Femur (tissue), 1 donor: ENCODE measurements at places on chromosomes 2 and 18.

DNA sequence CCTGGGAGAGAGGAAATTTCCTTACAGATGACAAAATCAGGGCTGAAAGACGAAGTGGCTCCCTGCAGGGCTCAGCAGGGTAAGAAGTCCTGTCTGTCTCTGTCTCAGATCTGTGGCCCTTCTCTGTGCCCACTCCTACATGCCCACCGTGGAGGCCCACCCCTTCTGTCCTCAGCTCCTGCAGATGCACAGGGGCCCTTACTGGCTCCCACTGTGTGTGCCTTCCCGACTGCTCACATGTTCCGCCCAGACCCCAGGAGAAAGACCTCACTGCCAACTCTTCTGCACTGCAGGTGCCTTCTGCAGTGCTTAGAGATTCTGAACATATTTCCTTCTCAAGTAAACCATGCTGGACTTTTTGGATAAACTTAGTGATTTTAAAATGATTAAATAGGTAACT is 1.9 kb upstream of the KCNS3 start:
- DNase-seq: no peak

DNA sequence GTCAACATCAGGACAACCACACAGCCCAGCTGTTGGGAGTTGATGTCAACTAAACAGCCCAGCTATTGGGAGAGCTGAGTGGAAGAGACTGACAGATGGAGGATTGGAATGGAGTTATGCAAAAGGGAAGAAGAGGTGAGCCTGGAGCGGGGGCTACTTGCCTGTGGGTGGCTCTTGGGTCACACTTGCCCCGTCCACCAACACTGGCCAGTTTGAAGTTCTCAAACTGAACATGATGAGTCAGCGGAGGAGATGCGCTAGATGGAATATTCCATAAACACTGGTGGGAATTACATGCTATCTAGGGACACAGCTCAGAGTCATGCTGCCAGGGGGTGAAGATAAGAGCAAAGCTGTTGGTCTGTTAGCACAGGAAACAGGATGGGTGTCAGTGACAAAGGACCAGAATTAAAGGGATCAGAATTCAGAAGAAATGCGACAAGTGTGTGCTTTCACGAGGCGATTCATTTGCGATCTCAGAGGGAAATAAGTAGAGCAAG is 33.2 kb upstream of the AGAP1 start:
- DNase-seq: no peak

DNA sequence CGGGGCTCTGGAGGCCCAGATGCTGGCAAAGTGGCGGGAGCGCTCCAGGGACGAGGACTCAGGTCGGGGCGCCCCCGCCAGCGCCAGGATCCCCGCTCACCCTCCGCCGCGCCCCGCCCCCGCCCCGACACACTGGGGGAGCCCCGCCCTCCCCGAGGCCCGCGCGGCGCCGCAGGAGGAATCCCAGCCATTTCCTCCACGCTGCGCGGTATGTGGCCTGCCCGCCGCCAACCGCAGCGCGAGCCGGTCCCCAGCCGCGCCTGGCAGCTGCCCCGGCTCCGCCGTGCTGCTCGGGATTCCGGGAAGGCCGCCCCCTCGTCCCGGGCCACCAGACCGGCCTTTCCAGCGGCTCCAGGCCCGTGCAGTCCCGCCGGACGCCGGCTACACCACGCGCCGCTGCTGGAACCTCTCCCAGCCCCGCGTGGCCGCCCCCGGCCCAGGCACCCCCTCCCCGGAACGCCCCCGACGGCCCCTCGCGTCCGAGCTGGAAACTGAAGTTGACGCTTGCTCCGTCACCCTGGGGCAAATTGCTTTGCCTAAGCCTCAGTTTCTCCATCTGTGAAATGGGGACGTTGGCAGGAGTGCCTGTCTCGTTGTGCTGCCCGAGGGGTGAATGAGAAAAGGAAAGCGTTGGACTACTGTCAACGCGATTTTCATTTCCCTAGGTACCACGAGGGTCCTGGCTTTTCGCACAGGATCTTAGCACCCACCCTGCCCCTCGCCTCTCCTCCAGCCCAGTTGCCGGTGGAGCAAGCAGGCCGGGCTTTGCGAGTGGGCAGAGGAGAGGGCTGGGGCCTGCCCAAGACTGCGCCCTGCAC is 53.6 kb downstream of the PKDCC start:
- DNase-seq: peak; percentile 78

- DNase-seq: peak; percentile 75
Observed at GRCh38 chr2:160207804-160208654, 8.0 kb upstream of the ITGB6 start.

GRCh38 chr2:133561045-133561852 is 7.0 kb downstream of the NCKAP5 start:
- no peak for DNase-seq

- peak; percentile 28 for DNase-seq
Observed at GRCh38 chr18:28584731-28585130, 407.8 kb upstream of the CDH2 start.

DNA sequence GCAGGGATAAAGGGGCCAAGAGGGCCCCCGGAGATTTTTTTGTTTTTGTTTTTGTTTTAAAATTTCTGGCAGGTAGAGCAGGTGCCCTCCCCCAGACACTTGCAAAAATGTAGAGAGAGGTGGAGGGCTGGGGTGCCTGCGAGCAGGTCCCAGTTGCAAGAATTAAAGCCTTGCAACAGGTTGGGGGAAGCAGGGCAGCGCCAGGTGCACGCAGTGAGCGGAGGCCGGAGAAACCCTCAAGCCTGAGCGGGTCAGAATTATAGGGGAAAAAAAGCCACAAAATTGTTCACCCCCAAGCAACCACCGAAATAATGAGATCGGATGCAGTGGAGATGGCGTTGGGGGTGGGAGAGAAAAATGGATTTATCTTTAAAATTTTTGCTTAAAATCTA is 527 bp downstream of the IGFBP5 start:
- DNase-seq: no peak

GRCh38 chr2:69041214-69041613 is 28.2 kb downstream of the ANTXR1 start:
- no peak for DNase-seq

DNA sequence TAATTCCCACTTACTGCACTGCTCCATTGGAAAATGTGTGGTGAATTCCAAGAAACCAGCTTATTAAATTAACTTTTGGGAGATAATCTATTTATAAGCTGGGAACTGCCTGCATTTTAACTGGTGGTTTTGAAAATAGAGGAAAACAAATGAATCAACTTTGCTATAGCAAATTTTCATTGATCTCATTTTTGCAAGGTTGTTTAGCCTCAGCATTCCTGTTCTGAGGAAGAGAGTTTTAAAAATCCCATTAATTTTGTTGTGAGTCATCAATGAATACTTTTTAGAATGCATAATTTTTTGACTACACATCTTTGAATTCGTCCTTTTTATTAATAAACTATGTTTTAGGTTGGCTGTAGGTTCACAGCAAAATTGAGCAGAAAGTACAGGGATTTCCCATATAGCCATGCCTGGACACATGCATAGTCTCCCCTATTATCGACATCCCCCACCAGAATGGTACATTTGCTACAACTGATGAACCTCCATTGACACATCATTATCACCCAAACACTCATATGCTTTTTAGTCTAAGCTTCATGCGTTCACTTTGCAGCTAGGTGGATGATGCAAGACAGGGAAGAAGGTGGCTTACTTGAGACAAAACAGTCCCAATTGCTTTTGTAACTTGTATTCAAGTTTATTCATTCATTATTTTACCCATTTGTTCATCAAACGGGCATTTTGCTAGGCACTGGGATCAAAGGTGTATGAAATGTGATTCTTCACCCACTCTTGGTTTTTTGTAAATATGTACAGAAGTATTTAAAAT is 106.9 kb downstream of the ZNF521 start:
- no peak for DNase-seq

DNA sequence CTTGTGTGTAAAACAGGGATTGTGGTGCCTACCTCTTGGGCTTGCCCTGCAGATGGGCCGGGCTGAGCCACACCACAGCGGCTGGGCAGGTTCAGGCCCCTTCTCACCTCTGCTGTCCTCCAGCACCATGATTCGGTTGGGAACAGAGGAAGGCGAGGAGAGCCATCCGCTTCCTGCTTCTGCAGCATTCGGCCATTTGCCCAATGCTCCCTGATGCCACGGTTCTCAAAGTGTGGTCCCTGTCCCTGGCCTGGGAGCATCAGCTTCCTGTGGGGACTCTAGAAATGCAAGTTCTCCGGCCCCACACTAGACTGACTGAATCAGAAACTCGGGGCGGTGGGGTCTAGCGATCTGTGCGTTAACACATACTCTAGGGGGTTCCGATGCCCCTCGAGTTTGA is 65.1 kb downstream of the RRM2 start:
- DNase-seq: no peak

- DNase-seq: no peak
Observed at GRCh38 chr2:65504201-65504600, 71.8 kb upstream of the SPRED2 start.

GRCh38 chr2:168626096-168626495 is 170.0 kb downstream of the CERS6 start:
- no peak for DNase-seq

- no peak for DNase-seq
Observed at GRCh38 chr2:174153757-174154680, 94.3 kb downstream of the OLA1 start.

- DNase-seq: no peak
Observed at GRCh38 chr2:236599059-236599458, 29.4 kb downstream of the ACKR3 start.

GRCh38 chr2:145017149-145017548 is 497.2 kb upstream of the ZEB2 start:
- DNase-seq: no peak

DNA sequence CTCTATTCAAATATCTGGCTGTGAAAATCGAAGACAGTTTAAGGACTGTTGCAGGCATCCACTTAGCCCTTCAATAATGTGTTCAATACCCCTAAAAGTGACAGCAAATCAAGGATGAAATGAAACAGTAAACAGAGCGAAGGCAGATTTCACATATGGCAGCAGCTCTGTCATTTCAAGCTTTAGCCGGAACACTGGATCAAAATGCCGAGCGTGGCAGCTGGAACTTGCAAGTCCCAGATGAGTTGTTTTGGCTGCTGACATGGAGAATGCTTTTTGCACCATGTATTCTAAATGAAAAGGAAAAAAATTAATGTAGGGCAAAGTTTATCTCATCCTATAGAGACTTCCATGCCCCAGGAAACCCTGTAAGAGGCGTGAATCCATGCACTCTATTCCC is 18.0 kb downstream of the LRRC30 start:
- DNase-seq: peak; percentile 39

- DNase-seq: no peak
Observed at GRCh38 chr2:84033347-84033974, 425.6 kb downstream of the SUCLG1 start.

- DNase-seq: no peak
Observed at GRCh38 chr2:100645695-100646429, 83.1 kb downstream of the PDCL3 start.

GRCh38 chr2:200756618-200757321 is 54.9 kb upstream of the BZW1 start:
- no peak for DNase-seq

GRCh38 chr2:175441181-175441761 is 259.8 kb upstream of the ATP5MC3 start:
- no peak for DNase-seq

- no peak for DNase-seq
Observed at GRCh38 chr18:33951031-33951430, 273.7 kb downstream of the NOL4 start.

- peak; percentile 20 for DNase-seq
Observed at GRCh38 chr2:236633775-236634560, 64.3 kb downstream of the ACKR3 start.

- peak; percentile 72 for DNase-seq
Observed at GRCh38 chr2:215435280-215435869, 493 bp downstream of the FN1 start.

DNA sequence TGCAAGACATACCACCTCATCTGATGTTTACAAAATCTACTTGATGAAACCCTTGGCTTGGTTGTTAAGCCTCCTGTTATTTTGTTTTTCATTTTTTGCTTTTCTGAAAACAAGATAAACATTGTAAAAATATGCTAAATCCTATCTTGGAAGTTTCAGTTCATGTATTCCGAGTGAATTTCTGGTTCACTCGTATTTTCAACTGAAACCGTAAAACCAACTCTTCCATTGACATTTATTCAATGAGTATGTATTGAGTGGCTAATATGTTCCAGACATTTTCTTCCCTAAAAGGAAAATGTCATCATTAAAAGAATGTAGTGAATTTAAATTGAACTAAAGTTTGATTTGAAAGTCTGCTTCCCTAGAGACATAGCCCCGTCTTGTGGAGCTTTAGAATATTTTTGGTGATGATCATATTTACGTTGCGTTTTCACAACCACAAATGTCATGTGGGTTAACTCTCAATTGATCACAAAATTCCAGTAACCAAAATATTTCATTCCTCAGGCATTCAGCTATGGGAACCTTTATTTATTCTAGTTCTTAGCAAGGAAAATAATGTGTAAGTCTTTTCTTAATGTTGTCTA is 204.2 kb downstream of the MBD2 start:
- no peak for DNase-seq

- peak; percentile 23 for DNase-seq
Observed at GRCh38 chr2:212005085-212005671, 533.4 kb downstream of the ERBB4 start.

DNA sequence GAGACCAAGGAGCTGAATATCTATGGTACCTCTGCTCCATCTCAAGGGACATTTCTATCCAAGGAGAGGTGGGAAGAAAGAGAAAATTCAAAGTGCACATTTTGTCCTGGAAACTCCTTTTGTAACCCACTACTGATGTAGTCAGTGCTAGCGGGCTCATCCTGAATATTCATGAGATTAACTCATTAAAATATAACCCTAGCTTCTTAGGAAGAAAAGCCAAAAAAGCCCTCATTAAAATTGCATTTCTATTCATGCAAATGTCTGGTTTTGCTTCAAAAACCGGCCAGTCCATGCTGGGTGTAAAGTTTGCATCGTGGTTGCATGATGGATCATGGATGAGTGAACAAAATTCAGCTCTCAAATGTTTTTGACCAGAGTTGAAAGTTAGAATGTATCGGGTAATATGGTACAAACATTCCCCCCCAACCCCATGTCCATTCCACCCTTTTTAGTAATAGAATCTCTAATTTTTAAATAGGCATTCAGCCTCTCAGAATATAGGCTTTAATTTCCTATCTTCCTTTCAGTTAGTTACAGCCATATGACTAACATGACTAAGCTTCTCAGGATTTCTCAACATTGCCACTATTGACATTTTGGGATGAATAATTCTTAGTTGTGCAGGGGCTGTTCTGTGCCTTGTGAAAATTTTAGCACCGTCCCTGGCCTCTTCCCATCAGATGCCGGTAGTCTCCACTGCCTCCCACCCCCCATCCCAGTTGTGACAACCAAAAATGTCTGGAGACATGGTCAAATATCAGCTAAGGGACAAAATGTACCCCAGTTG is 104.2 kb upstream of the RND3 start:
- no peak for DNase-seq

- no peak for DNase-seq
Observed at GRCh38 chr2:175890636-175891242, 111.3 kb downstream of the LNPK start.

DNA sequence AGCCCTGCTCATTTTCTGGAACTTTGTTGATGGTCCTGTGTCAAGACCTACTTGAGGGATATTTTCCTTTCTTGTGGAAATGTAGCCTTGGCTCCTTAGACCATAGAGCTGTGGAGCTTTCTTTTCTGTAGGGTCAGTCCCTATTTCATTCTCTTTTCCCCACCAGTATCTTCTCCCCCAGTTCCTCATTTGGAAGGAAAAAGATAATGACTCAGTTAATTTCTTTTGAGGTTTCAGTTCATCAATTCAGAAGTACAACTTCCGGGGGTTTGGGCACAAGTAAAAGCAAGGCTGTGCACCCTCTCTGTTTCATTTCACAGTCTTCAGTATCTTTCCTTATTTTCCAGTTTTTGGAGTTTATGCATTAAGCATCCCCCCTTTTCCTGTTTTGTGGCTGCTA is 70.7 kb downstream of the CDC42EP3 start:
- no peak for DNase-seq
